Fibroblast of lung (primary cell): ENCODE measurements at places on chromosomes 13 and 19.
A peak's percentile ranks its signal among the peaks of the same experiment; 100 is the strongest.

- DNase-seq = no peak
Measured at GRCh38 chr13:79703772-79704171, 222.8 kb downstream of the NDFIP2 start.

- DNase-seq = no peak
Measured at GRCh38 chr19:49117677-49118564, 1.0 kb downstream of the C19orf73 start.

GRCh38 chr13:98834254-98834960 lies 81.9 kb upstream of the SLC15A1 start:
- DNase-seq = no peak

GRCh38 chr13:94394723-94395122 lies 84.8 kb downstream of the DCT start:
- DNase-seq = peak; percentile 40

DNA sequence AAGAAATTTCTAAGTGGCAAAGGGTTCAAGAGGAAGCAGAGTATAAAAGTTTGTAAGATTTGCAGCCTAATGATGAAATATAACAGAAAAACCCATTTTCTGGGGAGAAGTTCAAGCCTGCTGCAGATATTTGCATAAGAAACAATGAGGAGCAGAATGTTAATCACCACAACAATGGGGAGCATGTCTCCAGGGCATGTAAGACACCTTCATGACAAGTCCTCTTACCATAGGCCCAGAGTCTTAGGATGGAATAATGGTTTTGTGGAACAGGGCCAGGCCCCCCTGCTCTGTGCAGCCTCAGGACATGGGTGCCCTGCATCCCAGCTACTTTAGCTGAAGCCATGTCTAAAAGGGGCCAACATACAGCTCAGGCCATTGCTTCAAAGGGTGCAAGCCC lies 809.0 kb upstream of the SLITRK5 start:
- DNase-seq = no peak
